Hippocampal formation (tissue), 2 donors: ENCODE measurements at places on chromosomes 16 and 17.
A peak's percentile ranks its signal among the peaks of the same experiment; 100 is the strongest.

DNA sequence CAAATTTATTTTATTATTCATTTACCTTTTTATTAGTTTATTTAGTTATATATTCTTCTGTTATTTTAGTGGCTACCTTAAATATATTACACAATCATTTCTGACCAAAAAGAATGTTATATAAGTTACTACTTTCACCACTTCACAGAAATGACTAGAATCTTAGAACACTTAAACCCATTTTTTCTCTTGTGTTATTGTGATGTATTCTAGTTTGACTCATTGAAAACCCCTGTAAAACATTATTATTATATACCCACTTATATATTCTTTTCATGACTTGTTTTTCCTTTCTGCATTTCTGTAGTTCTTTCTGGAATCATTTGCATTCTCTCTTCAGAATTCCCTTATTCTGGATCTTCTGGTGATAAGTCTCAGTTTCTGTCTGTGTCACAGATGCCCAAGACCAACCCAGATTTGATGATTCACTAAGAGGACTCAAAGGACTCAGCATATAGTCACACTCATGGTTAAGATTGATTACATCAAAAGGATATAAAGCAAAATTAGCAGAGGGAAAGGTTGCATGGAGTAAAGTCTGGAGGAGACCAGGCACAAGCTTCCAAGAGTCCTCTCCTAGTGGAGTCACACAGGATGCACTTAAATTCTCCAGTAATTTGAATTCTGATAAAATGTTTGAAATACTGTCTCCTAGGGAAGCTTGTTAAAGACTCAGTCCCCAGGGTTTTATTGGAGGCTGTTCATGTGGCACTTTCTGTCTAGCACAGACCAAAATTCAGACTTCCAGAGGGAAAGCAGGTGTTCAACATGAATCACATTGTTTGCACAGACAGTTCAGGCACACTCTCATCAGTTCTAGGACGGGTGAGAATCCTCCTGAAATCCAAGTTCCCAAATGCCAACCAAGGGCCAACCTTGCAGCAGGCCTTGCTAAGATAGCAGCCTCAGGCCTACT is 7.7 kb downstream of the GINS3 start:
- DNase-seq: no peak

DNA sequence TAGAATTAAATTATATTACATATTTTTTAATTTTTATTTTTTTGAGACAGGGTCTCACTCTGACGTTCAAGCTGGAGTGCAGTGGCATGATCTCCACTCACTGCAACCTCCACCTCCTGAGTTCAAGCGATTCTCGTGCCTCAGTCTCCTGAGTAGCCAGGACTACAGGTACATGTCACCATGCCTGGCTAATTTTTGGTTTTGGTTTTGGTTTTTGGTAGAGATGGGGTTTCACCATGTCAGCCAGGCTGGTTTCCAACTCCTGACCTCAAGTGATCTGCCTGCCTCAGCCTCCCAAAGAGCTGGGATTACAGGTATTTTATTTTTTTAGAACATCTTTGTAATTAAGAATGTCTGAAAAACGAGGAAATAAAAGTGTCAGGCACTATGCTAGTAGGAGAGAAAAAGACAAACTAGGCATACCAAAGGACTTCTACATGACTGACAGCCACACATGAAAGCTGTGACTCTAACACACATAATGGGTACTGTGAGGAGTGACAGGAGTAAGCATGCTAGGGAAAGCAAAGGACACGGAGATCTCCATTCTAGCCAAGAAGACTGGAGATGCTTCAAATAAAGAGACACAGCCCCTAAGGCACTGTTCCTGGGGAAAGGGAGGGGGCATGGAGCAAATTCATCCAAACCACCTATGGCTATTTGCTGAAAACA is 7.3 kb downstream of the GNA13 start:
- DNase-seq: no peak

DNA sequence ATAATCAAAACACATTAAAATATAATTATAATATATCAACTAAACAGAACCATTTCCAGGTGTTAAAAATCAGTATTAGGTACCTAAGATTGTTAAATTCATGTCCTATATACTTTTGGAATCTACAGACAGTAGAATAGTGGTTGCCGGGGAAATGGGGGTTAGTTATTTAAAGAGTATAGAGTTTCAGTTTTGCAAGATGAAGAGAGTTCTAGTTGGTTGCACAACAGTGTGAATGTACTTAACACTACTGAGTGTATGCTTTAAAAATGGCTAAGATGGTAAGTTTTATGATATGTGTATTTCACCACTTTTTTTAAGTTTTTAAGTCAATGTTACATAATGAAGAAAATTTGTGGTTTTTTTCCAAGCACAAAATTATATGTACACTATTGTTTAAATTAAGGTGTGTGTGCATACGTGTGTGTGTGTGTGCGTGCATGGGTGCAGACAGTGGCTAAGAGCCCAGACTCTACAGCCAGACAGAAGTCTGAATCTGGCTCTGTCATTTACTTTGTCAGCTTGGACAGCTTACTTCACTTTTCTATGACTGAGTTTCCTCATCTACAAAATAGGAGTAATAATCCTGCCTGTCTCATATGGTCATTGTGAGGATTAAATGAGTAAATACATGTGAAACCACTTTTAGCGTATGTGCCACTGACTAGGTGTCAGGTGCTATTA is 25.3 kb upstream of the PHAF1 start:
- no peak for DNase-seq

GRCh38 chr16:67897231-67897630 is 4.2 kb downstream of the PSKH1 start:
- DNase-seq: no peak

DNA sequence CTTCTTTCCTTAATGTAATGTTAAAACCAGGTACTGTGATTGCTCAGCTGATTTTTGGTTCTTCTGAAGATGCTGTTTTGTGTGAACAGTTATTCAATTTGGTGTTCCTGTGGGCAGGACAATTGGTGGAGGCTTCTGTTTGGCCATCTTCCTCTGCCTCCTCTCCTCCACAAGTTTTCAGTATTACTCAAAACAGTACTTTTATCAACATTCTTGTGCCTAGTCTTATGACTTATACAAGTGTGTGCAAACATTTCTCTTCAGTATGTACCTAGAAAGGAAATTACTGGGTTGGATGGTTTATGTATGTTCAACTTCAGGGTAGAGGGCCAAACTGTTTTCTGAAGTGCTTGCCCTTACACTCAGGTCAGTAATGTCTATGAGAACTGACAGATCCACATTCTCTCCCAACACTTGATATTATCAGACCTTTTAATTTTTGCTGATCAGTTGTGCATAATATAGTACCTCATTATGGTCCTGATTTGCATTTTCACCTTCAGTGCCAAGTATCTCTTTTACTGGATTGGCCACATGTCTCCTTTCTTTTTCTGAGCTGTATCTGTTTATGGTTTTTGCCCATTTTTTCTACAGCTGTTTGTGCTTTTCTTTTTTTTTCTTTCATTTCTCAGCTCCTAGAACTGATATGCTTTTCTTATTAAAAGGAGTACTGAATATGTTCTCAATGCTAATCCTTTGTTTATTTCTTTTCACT is 50.9 kb downstream of the ERCC4 start:
- DNase-seq: no peak

- no peak for DNase-seq
Measured at GRCh38 chr17:19533718-19534561, at the start of gene SLC47A1. SLC47A1 (plus strand) TSS chr17:19533854; CDS start chr17:19533940, 86 bp downstream.

DNA sequence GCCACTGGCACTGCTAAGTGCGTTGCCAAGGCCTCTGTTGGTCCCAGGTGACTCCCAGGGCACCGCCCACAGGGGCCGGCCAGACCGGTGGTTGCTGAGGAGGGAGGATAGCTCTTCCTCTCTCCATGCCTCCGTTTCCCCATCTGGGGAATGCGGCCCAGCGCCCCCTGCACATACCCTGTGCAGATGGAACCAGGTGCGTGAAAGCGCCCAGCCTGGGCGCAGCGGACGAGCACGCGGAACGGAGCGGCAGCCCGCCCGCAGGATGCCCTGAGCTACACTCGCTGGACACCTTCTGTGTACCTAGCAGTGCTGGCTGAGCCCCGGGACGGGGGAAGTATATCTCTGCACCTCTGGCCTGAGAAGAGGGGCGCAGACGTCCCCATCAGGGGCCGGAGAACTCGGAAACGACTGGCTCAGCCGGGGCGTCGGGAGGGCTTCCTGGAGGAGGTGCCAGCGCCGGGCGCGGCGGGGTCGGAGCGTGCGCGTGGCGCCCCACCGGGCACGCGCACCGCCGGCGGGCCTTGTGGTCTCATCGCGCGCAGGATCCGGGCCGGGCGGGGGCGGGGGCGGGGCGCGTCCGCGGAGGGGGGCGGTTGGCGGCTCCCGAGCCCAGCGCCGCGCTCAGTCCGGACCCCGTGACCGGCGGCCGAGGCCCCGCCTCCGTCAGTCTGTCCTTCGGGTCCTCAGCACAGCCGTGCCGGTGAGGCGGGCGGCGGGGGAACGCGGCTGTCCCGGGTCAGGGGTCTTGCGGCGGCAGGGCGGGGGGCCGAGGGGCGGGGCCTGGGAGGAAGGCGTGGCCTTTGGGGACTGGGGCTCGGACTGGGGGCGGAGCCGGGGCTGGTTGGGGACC is at the start of the genes CCDC78 and HAGHL:
Gene CCDC78 (minus strand): TSS at position 6 of the 853 bp plus-strand sequence. CDS start 76 bp downstream, outside the sequence.
Gene HAGHL (plus strand): TSS at position 669 of the 853 bp plus-strand sequence. CDS start 404 bp downstream, outside the sequence.
- DNase-seq: peak; percentile 26

DNA sequence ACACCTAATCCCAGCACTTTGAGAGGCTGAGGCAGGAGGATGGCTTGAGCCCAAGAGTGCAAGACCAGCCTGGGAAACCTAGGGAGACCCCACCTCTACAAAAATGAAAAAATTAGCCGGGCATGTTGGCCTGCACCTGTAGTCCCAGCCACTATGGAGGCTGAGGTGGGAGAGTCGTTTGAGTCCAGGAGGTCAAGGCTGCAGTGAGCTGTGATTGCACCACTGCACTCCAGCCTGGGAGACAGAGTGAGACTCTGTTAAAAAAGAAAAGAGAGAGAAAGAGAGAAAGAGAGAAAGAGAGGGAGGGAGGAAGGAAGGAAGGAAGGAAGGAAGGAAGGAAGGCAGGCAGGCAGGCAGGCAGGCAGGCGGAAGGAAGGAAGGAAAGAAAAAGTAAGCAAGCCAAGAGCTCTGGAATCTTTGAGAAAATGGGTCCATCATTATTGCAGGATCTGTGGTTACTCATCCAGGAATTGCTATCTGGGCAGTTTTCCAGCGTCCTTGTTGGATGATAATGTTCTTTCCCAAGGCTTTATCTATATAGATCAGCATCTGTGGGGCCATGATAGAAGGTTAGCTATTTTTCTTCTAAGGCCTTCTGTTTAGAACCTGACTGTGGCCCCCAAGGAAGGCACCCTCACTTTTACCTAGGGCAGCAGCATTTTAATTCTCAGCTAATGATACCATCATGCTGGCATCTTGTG is 533.2 kb upstream of the CDH5 start:
- DNase-seq: no peak

DNA sequence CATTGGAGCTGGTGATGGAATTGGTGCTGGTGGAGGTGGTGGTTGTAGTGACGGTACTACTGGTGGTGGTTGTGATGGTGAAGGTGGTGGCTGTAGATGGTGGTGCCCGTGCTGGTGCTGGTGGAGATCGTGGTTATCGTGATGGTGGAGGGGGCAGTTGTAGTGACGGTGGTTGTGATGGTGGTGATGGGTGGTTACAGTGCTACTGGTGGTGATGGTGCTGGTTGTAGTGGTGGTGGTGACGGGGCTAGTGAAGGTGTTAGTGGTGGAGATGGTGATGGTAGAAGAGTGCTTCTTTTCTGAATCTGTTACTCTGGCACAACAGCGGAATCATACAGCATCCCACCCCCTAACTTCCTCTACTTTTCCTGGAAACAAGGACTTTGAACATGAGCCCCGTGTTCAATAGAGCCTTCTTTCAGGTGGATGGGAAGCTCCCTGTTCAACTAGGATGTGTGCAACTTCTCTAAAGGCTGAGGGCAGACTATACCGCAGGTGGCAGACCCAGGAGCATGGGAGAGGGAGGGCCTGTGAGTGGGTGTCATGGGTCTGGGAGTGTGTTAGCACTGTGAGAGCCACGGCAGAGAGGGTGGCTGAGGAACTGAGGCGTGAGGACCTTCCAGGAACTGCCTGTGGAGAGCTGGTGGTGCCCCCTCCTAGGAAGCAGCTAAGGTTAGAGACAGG is 8.2 kb downstream of the TBX21 start:
- DNase-seq: no peak

GRCh38 chr17:80091376-80091775 is 10.0 kb upstream of the GAA start:
- DNase-seq: no peak

DNA sequence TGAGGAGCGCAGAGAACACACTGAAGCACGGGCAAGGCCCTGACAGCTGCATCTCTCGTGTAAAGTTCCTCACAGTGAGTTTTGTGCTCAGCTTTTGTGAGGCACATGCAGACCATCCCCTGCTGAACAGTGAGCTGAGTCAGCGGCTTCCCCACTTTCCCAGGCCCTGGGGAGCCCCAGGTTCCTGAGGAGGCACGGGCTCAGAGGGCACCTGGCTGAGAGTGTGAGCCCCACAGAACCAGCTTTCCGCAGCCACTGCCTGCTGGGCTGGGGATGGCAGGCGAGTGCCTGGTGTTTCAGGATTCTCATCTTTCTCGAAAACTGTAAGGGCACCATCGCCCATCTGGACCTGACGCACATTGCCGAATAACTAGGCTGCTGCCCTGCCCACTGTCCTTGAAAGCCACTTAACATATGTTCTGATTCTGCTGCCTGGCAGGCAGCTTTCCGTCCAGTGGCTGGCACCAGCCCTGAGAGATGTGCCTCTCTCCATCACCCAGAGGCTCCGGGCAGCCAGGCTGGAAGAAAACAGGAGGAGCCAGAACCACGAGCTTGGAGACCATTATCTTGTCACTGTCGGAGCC is 266.7 kb upstream of the FOXF1 start:
- DNase-seq: no peak

- peak; percentile 67 for DNase-seq
Measured at GRCh38 chr16:73329358-73330286, 281.7 kb upstream of the ZFHX3 start.

GRCh38 chr16:58464916-58465731 is 34.8 kb upstream of the NDRG4 start:
- no peak for DNase-seq

- no peak for DNase-seq
Measured at GRCh38 chr17:29968271-29968670, 26.8 kb downstream of the EFCAB5 start.

- DNase-seq: no peak
Measured at GRCh38 chr17:57999496-58000017, 7.5 kb downstream of the SRSF1 start.

DNA sequence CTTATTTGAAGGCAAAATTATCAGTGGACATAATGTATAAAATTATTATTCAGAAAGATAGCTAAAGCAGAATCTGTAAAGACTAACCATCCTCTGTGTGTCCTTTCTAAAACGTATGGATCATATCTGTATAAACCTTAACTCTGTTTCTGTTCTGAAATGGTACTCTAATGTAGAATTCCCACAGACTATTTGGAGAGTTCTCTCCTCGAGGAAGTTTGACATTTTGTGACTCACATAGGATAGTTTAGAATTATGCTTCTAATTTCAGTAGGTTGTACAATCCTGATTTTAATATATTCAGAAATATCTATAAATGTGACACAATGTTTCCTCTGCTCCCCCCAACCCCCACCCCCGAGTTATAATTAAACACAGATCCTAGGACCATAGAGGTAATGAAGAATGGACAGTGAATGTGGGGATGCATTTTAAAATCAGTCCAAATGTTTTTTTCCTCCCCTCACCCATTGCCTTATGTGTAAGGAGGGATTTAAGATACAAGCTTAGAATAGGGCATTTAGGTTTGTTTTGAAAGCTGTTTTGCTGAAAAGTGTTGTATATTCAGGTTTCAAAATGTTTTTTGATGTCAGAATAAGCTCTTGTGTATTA is 66.8 kb downstream of the BCAS3 start:
- DNase-seq: no peak
